Caki2 (cell line): ENCODE measurements at places on chromosomes 13 and 19.

- no peak for DNase-seq
Measured at GRCh38 chr13:43036351-43037250, 13.2 kb downstream of the DNAJC15 start.

DNA sequence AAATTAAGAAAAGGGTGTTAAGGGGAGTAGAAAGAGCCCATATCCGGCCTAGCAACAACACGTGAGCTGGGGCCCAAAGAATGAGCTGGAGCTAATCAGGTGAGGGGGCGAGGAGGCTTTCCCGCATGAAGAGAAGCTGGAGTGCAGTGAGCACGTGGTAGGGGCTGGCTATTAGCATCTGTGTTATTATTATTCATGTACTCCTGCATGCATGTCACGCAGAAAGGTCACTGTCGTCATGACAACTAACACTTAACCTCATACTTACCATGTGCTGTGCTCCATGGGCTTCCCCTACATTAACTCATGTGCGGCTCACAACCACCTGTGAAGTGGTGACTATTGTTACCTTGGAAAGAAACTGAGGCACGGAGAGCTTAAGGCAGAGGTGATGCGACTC lies 227.6 kb upstream of the UBL3 start:
- DNase-seq: no peak

DNA sequence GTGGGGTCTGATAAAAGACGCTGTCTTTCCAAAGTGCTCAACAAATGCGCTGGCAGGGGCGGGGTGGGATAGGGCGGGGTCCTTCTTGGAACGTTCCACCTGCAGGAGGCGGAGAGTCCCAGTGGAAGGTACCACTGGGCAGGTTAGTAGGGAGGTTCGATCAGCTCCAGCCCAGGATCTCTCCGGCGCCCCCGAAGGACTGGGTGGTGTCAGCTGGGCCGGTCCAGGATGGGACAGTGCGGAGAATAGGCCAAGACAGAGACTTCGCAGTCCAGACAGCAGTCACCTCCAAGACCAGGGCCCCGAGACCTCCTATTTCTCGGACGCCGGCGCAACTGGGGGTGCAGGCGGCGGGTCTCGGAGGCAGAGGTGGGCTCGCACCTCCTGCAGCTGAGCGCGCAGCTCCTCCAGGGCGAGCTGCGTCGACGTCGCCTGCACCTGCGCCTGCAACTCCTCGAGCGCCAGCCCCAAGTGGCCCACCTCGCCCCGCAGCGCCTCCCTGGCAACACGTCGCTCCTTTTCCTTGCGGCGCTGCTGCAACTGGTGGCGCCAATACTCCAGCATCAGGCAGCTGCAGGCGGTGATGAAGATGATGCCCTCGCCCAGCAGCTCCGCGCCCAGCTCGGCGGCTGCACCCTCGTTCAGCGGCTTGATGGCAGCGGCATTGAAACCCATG lies 21.6 kb downstream of the VASP start:
- DNase-seq: no peak

- no peak for DNase-seq
Measured at GRCh38 chr13:102395939-102396338, 5.9 kb downstream of the FGF14 start.
